ENCODE measurements at places on chromosomes 4 and X.
A peak's percentile ranks its signal among the peaks of the same experiment; 100 is the strongest.

DNA sequence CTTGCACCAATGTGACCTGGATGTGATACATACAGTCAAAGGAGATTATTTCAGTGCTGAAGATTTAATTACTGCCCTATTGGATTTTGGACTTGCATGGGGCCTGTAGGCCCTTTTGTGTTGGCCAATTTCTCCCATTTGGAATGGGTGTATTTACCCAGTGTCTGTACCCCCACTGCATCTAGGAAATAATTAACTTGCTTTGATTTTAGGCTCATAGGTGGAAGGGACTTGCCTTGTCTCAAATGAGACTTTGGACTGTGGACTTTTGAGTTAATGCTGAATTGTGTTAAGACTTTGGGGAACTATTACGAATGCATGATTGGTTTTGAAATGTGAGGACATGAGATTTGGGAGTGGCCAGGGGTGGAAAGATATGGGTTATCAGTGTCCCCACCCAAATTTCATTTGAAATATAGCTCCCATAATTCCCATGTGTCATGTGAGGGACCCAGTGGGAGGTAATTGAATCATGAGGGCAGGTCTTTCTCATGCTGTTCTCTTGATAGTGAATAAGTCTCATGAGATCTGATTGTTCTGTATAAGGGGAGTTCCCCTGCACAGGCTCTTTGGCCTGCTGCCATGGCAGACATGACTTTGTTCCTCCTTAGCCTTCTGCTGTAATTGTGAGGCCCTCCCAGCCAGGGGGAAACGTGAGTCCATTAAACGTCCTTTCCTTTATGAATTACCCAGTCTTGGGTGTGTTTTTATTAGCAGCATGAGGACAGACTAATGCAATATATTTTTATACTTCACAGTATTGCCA lies 362.2 kb upstream of the SPANXN4 start:
- DNase-seq, result no peak

- DNase-seq, result peak; percentile 11
Observed at GRCh38 chrX:2325076-2325784, 175.5 kb downstream of the DHRSX start.

DNA sequence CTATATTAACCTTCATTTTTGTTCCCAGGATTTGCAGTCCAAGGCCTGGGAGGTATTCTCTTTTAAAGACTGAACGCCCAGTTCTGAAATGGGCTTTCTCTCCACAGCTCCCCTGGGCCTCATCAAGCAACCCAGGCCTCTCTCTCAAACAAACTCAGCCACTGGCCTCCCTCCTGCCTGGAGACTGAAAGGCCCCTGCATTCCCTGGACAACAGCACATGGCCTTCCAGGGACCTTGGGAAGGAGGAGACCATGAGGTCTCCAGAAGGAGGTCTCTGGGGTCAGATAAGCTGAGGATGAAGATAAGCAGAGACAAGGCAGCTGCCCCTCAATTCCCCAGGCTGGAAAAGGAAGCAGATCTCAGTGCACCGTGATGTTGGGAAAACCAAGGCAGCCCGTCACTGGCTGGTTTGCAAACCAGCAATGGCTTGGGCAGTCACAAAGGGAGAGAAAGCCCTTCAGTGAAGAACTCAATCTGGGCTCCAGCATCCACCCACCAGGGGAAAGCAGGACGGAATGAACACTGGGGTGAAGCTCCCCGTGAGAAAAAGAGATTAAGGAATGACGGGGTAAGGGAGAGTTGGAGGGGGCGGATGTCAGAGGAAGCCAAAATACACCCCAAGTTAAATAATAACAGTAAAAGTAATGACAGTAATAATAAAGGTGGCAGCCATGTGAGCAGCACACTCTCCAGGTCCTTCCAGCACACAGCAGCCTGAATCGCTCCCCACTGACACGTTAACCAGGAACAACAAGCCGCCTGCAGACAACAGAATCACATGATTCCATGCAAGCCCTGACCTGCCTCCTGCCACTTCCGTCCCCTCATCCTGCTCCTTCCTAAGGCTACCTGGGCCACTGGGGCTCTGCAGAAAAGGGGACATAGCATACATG lies 22.3 kb downstream of the AMOT start:
- no peak for DNase-seq

DNA sequence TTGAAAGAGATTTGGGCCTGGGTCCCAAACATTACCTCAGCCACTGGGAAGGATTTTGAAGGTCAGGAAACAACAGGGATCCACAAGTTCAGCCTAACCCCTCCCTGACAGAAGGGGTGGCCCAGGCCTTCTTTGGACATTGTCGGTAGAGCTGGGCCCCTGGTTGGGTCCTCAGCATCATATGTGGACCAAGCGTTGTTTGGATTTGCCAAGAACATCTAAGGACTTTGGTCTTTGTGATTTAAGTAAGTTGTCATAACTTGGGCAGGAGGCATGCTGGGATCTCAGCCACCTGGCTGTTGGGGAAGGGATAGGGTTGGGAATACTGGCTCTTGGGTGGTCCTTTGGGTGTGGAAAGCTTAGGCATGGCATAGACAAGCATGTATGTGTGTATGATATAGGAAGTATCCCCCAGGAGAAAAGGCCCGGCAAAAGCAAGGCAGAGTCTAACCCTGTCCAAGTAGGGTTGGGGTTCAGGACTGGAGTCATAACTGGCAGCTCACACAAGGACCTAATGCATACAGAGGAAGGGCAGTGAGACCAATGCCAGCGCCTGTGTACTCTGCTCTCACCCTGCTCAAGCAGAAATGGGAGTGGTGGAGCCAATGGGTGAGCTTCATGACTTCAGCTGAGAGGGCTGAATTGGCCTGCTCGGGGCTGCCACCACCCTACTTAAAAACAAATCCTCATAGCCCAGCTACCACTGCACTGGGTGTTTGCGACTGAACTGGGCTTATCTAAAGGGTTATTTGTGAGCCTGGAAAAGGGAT lies 102.8 kb downstream of the RTL5 start:
- no peak for DNase-seq

DNA sequence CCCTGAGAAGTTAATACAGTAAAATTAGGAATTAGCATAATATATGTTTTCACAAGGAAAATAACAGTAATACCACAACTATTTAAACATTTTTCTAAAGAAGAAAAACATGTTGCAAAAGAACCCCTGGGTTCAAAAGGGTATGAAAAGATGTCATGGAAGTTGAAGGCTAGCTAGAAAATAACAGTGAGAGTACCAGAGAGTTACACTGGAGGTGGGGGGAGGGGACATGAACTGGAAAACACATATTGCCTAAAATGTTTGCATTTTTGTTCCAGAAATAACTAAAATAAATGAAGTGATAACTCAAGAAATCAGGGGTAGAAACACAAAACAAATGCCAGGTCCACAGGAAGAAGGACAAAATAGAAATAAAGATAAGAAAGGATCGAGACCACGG lies 336.6 kb upstream of the MAD2L1 start:
- DNase-seq, result no peak

GRCh38 chr4:117491516-117491915 lies 406.1 kb upstream of the TRAM1L1 start:
- DNase-seq, result no peak

GRCh38 chr4:169064296-169064695 lies 54.2 kb upstream of the CBR4 start:
- DNase-seq, result no peak

Measured in activated T-helper 1 cell treated with Interleukin-2 at 50 U/mL for 16 hours (primary cell).